ENCODE measurements at places on chromosomes 12 and 14.

GRCh38 chr12:38528527-38528926, 212.0 kb downstream of the ALG10B start:
- no peak for DNase-seq

DNA sequence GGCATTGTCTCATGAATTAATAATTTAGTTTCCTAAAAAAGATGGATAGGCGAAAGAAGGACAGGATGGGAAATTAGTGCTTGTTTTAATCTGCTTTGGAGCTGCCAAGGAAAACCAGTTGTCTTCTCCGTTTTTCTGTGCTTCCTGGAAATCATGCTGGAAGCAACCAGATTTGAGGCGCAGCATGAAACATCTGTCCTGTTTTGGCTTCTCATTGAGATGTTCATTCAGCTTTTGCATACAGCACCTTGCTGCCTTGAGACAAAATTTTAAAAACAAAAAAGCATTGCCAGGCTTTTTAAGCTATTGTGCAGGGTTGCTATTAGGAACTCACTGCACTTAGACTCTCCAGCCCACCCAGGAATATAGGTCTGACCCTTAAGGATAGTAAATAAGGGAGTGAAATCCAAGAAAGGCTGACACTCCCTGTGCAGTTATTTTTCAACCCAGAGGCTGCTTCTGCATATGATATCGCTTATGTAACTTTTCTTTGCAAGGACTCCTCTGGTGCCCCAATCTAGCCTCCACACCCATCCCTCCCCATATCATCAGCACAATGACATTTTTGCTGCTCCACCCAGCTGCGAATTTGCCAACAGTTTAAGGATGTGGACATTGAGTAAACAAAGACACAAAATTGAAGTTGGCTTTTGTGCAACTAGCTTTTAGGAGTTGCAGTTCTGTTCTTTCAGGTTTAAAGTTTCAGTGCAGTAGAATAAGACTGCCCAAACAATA, 46.9 kb upstream of the MDM1 start:
- DNase-seq: no peak

DNA sequence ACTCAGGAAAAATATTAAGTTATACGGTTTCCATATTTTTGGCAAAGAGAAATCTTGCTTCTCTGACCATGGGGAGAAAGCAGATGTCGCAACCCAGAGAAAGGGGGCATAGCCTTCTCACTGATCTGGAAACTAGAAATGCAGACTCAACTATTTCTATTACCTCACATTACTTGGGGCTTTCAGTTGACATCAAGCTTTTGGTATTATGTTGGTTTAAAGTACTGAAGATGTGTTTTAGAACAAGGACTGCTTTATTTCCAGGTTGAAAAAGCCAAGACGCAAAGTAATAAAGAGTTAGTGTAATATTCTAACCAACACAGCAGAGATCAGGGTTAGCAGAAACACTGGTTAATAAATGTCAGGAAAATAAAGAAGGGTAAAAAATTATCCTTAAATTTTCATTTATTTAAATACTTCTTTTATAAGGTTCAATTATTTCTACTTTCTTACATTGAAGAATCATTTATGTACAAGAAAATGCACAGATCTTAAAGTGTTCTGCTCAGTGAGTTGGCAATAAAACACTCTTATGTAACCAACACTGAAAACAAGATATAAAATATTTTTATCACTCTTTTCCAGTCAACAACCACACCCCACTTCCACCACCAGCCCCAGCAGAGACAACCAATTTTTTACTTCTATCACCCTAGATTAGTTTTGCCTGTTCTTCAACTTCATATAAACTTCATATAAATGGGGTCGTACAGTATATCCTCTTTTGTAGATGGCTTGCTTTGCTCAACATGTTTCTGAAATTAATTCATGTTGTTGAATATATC, 26.0 kb downstream of the DCP1B start:
- DNase-seq: no peak

DNA sequence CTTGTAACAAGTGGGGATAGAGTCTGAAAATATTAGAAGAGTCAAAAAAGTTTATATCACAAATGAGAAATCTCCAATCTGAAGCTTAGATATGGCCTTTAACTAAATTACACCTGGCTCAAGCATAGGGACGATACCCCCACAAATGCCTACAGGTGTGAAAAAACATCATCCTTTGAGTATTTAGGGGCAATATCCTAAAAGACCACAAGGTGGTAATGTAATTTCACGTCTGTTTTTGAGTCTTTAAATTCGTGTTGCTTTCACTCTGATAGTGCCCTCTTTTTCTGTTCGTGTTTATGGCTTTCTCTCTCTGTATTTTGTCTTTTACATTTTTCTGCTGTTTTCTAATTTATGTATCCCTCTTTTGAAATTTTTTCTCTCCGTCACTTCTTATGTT, 84.3 kb downstream of the ETNK1 start:
- DNase-seq: no peak

DNA sequence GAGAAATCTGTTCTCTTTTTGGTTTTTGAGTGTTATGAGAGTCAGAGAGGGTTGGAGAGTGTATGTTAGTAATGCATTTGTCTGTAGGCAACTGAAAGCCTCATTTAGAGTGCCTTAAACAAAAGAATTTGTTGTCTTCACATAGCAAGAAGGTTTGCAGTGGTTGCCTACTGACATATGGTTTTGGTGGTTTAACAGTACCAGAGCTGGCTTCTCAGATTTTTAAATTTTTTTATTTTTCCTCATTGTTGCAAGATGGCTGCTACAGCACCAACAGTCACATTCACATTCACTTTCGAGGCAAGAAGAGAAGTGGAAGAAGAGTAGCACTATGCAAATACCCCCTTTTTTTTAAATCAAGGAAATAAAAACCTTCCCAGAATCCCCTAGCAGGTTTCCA, 106.5 kb downstream of the ADCK1 start:
- DNase-seq: no peak

- DNase-seq: no peak
Measured at GRCh38 chr14:67911562-67911961, 92.0 kb downstream of the RAD51B start.

DNA sequence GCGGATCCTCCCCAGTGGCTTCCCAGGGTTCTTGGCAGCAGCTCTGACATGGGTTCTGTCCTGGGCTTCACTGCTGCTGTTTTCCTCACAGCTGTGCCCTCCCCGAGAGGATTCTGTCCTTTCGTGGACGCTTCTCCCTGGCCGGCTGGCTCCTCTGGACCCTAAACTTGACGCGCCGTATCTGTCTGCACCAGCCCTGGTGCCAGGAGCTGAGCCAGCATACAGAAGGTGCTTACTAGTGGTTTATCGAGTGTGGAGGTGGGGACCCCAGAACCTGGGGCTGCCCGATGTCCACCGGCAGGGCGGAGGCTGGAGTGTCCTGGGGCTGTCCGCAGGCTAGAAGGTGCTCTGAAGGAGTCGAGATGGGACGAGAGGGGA, 17.2 kb downstream of the FBRSL1 start:
- DNase-seq: no peak

DNA sequence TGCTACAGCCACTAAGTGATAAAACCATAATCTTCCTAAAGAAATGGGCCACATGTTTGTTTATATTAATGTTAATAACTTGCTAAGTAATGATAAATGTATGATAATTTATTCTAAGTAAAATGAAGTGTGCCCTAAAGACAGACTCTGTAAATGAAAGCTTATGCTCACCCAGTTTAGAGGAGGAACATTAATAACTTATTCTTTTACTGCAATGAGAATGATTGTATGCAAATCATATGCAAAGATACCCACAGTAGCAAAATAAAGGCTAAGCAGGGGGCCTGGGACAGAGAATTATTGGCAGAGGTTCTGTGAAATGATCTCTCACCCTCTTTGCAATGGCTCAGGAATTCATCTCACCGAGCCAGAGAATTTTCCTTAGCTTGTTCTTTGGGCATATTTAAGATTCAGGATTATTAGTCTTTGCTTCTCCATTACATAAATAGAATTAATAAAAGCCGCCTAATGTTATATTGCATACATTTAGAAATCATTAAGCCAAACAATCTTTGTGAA, 75.9 kb downstream of the TMEM132D start:
- no peak for DNase-seq

DNA sequence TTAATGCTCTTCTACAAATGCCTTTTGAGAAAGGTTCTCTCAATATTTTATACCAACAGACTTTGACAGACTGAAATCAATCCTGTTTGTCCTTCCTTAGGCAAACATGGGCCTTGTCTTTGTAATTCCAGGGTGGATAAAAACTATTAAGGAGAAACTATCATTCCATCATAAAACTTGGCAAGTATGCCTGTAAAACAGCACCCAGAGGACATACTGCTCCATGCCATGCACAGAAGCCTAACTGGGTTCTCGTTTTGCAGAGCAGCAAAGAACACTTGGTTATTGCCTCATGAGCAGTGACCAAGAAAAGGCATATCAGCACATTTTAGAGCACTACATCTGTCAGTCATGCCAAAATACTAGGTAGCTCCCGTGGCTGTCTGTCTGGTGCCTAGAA, 33.8 kb upstream of the PTGDR start:
- no peak for DNase-seq

DNA sequence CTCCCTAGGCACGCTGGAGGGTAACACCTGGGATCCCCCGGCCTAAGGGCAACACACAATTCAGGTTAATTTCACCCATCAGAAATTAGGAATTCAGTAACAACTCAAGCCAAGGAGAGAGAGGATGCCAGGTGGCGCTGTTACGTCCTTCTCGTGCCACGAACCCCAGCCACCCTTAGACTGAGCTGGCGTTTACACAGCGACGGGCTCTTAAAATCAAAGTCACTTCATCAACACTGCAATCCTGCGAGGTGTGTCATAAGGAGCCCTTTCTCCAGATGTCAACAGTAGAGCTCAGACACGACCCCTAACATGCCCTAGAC, 110.6 kb upstream of the TMEM132D start:
- peak; percentile 39 for DNase-seq

- DNase-seq: no peak
Measured at GRCh38 chr12:5807514-5808219, 137.4 kb downstream of the ANO2 start.

GRCh38 chr12:124964251-124964650, 24.7 kb downstream of the DHX37 start:
- DNase-seq: no peak

DNA sequence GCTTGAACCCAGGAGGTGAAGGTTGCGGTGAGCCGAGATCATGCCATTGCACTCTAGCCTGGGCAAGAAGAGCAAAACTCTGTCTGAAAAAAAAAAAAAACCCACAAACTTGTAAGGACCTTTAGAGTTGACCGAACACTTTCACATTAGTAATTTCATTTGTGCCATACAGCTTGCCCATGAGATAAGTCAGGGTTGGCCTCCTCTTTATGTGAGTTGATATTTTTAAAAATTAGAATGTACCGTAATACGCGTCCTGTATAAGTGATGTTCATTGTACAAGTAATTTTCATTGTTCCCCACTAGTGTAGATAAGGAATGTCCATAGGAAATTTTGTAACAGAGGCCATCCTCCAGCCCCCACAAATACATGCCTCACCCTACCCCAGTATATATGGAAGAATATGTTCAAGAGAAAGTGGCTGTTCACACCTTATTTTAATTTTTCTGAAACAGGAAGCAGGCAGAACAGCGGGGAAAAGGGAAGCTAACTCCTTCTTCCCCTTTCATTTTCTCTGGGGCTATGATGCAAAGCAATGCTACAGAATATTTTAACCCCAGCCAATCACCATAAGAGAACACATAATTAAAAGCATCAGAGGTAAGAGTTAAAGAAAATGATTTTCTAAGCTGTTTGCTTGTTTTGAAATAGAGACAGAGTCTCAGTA, 31.9 kb upstream of the HIF1A start:
- no peak for DNase-seq

DNA sequence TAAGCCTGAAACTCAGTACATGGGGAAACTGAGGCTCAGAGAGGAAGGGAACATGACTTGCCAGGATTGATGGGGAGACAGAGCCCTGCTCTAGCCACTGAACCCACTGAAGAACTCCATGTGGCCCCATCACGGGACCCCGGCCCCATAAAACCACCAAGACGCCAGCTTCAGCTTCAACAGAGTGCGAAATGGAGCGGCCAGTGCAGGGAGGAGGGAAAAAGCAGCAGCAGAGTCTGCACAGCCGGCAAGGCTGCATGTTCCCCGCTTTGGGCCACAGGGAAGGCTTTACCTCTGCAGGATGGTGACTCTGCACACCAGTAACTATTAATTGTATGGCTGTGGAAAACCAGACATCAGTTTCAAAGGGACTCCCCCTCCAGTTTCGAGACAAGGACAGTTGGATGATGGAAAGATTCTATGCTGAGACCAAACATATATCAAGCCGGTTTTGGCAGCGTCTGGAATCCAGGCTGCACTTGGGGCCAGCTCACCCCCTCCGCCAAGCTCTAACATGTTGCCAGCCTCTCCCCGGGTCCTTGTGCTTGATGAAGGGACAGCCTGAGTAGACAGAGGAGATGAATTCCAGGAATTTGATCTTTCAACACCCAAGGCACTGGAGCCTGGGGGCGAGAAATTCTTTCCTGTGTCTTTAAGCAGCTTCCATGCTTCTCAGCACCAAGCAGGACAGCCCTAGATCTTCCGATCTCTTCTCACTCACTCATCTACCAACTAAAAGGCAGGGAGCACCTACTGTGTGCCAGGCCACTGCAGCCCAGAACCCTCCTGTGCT, 55.7 kb upstream of the BCL11B start:
- DNase-seq: no peak

DNA sequence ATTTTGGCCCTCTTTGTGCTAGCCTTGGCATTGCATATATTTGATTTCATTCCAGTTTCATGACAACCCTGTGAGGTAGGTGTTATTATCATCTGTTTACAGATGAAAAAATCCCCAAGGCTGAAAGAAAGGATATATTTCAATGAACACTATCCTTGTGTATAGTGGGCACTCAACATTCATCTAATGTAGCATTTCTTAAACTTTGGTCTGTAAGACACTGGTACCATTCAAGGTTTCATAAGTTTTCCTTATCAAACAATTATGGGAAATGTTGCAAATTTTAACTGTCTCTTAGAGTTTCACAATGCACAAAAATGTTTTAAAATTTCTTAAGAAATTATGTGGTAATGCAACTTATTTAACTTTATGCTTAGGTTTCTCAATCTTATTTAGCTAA, 44.3 kb downstream of the ATP23 start:
- no peak for DNase-seq

DNA sequence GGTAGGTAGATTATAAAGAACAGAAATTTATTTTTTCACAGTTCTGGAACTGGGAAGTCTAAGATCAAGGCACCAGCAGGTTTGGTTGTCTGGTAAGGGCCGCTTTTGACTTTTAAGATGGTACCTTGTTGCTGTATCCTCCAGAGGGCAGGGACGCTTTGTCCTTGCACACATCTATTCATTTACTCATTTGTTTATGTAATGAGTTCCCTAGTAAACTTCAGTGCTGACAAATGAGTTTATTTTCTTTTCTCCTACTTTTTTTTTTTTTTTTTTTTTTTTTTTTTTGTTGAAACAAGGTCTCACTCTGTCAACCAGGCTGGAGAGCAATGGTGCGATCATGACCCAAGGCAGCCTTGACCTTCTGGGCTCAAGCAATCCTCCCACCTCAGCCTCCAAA, 195.7 kb downstream of the FBXL14 start:
- DNase-seq: no peak

DNA sequence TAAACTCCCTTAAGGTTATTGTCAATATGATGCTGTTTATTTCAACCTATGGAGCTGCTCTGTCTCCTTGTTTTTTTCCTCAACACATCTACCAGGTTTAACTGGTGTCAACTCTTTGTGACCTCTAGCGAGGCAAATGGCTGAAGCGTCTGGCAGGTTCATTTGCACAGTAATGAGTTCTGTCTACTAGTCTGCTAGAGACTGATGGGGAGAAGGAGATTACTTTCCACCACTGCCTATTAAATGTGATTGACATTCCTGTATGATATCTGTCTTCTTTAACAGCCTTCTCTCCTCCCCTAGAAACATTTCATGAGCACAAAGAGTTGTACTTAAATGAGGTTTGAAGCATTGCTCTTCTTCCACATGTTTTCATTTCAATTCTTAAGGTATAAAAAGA, 253.7 kb downstream of the SLC6A15 start:
- DNase-seq: no peak
